ENCODE measurements at places on chromosomes 2 and 18. TPM values are rescaled to one million over a fixed set of nuclear protein-coding genes. Genes with fewer than 3 reads are reported as not detected.

Gene CXCR4
- total RNA-seq = 1.3 TPM

Gene PLA2R1
- 0.34 TPM for total RNA-seq

Gene TCF7L1
- total RNA-seq = 10.3 TPM

Gene AFF3
- total RNA-seq = 0.61 TPM

Gene COL5A2
- total RNA-seq = 2.3 TPM

Gene SH3RF3
- total RNA-seq = not detected

Gene RNU2-63P
- 7.4 TPM for total RNA-seq

Gene SETBP1
- 0.05 TPM for total RNA-seq

Gene TTLL4
- total RNA-seq = 53.0 TPM

- no peaks in the 10 kb centered on the region for H3K36me3 ChIP-seq
- H3K27ac ChIP-seq = no peak overlapping the region
- H3K4me3 ChIP-seq = no peak overlapping the region
- no peak for DNase-seq
- no peaks in the 10 kb centered on the region for H3K27me3 ChIP-seq
Observed at GRCh38 chr2:69964353-69964841, 3.0 kb upstream of the ASPRV1 start.

- H3K36me3 ChIP-seq = no peaks in the 10 kb centered on the region
- no peak overlapping the region for H3K4me3 ChIP-seq
- no peaks in the 10 kb centered on the region for H3K27me3 ChIP-seq
- no peak for DNase-seq
Observed at GRCh38 chr18:39215920-39216319, 1650.3 kb upstream of the CELF4 start.

GRCh38 chr18:23810396-23810795, 121.1 kb downstream of the LAMA3 start:
- no peaks in the 10 kb centered on the region for H3K36me3 ChIP-seq
- H3K27me3 ChIP-seq = no peaks in the 10 kb centered on the region
- DNase-seq = no peak
- H3K4me3 ChIP-seq = no peak overlapping the region

- H3K4me1 ChIP-seq = no peaks in the 10 kb centered on the region
- no peak for DNase-seq
- no peak overlapping the region for H3K27ac ChIP-seq
- no peak overlapping the region for H3K4me3 ChIP-seq
Observed at GRCh38 chr2:149080971-149081370, 42.5 kb downstream of the LYPD6B start.

GRCh38 chr2:15058015-15058720, 425.7 kb downstream of the LRATD1 start:
- H3K4me1 ChIP-seq = no peaks in the 10 kb centered on the region
- no peak overlapping the region for H3K4me3 ChIP-seq
- no peak overlapping the region for H3K27ac ChIP-seq

DNA sequence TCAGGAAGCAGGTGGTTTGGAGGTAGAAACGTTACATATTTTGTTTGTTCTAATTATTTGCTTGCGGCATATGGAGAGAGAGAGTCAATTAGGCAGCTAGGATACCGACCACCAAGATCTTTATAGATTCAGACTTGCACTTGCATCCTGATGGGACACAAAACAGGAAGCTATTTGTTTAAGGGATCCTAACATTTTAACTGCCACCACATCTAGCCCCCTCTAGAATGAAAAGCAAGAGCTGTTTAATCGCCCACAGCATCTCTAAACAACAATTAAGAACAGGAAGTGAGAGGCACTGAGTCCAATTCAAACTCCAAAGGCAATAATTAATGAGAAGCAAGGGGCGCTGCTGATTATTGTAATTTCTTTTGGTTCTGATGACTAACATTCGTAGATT, 182.0 kb upstream of the LINC00305 start:
- H3K4me1 ChIP-seq = no peaks in the 10 kb centered on the region
- no peak overlapping the region for H3K4me3 ChIP-seq
- no peaks in the 10 kb centered on the region for H3K36me3 ChIP-seq
- DNase-seq = no peak

GRCh38 chr2:143533846-143534245, 404.6 kb downstream of the ARHGAP15 start:
- no peak for DNase-seq
- H3K27ac ChIP-seq = no peak overlapping the region
- no peak overlapping the region for H3K4me3 ChIP-seq
- H3K27me3 ChIP-seq = no peaks in the 10 kb centered on the region
- no peaks in the 10 kb centered on the region for H3K36me3 ChIP-seq

DNA sequence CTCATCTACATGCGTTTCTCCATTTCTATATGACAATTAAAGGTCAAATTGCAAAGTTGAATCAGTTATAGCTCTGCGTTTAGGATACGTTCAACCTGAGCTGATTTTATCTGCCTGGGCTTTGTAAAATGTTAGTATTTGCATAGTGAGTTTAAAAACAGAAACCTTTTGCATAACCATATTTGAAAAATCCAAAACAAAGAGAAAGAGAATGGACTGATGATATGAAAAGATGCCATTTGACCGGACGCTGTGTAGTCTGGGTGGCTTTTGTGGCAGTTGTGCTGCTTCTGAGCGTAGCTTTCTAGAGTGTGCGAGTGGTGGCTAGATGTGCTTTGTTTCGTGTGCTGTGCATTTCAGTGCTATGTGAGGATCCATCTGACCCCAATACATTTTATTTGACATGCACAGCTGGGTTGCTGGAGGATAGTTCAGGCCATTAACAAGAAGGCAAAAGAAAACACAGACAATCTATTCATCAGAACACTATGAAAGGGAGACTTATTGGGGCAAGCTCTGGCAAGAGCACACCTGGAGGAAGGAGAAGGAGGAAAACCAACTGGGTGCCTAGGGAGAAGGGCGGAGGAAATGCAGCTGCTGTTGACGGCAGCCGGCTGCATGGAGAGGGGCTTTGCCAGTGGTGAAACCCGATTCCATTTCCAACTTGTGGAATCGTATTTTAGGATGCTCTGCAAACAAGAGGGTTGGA, 126.8 kb downstream of the ACOXL start:
- no peak overlapping the region for H3K4me3 ChIP-seq
- no peaks in the 10 kb centered on the region for H3K4me1 ChIP-seq
- H3K27ac ChIP-seq = no peak overlapping the region
- H3K36me3 ChIP-seq = no peaks in the 10 kb centered on the region

- no peak for DNase-seq
- H3K4me1 ChIP-seq = no peaks in the 10 kb centered on the region
- H3K27ac ChIP-seq = no peak overlapping the region
Observed at GRCh38 chr2:122515731-122516290, 760.4 kb downstream of the TSN start.

- H3K4me1 ChIP-seq = no peaks in the 10 kb centered on the region
- H3K36me3 ChIP-seq = no peaks in the 10 kb centered on the region
- H3K4me3 ChIP-seq = no peak overlapping the region
- H3K27me3 ChIP-seq = peaks cover 48% of the 10 kb centered on the region
- DNase-seq = peak; percentile 3
Observed at GRCh38 chr2:75464348-75464946, 96.3 kb downstream of the EVA1A start.

DNA sequence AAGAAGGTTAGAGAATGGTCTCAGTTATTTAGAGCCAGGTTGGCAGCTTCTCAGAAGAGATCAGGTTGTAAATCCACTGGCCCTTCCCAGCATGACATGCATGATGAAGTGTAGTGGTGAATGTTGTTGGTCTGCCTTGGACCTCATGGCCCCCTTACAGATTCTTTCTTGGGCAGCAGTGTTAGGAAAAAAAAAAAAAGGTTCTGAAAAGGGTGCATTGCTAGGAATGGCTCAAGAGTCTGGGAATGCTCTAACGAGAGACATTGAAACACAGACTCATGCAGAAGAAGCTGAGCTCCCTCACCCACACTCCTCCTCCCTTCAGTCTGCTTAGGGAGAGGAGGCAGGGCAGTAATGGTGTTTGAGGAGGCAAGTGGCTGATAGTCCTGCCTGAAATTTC, 105.5 kb downstream of the POLE4 start:
- no peak for DNase-seq
- H3K27ac ChIP-seq = no peak overlapping the region
- H3K4me3 ChIP-seq = no peak overlapping the region

DNA sequence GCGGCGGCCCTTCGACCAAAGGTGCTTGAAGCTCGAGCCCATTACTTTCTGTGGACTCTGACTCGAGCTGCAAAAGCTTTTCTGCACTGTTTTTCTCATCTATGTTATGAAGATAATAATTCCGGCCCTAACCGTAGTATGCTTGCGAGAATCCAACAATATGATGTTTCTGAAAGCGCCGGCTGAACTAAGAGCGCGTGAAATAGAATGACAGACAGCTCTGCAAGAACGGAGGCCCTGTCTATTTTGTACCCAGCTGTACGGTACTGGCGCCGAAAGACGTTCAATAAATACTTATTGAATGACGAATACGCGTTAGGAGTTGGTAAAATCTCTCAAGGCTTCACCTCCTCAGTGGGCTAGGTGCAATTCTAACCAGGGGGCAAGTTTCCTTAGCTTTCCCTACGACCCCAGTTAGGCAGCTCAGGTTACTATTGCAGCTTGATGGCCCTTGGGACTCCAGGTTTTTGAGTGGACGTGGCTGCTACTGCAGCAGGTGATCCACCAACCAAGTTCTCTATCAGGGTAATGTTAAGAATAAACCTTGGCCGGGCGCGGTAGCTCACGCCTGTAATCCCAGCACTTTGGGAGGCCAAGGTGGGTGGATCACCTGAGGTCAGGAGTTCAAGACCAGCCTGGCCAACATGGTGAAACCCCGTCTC, 570 bp downstream of the SCRN3 start:
- H3K27me3 ChIP-seq = no peaks in the 10 kb centered on the region
- no peak for DNase-seq
- peak overlapping the region; percentile 9 for H3K27ac ChIP-seq
- no peaks in the 10 kb centered on the region for H3K36me3 ChIP-seq
- H3K4me3 ChIP-seq = peak overlapping the region; percentile 71

- H3K27me3 ChIP-seq = no peaks in the 10 kb centered on the region
- DNase-seq = no peak
- H3K27ac ChIP-seq = no peak overlapping the region
- no peak overlapping the region for H3K4me3 ChIP-seq
Observed at GRCh38 chr2:241864168-241864849, 5.2 kb upstream of the RTP5 start.

- H3K27ac ChIP-seq = no peak overlapping the region
- H3K4me1 ChIP-seq = no peaks in the 10 kb centered on the region
- no peak for DNase-seq
- H3K36me3 ChIP-seq = no peaks in the 10 kb centered on the region
- H3K27me3 ChIP-seq = no peaks in the 10 kb centered on the region
- no peak overlapping the region for H3K4me3 ChIP-seq
Observed at GRCh38 chr2:67898595-67898994, 164.2 kb downstream of the C1D start.

GRCh38 chr2:182982941-182983340, 55.3 kb downstream of the NCKAP1 start:
- H3K4me3 ChIP-seq = no peak overlapping the region
- DNase-seq = no peak
- H3K36me3 ChIP-seq = peaks cover 17% of the 10 kb centered on the region
- H3K4me1 ChIP-seq = no peaks in the 10 kb centered on the region
- no peaks in the 10 kb centered on the region for H3K27me3 ChIP-seq

DNA sequence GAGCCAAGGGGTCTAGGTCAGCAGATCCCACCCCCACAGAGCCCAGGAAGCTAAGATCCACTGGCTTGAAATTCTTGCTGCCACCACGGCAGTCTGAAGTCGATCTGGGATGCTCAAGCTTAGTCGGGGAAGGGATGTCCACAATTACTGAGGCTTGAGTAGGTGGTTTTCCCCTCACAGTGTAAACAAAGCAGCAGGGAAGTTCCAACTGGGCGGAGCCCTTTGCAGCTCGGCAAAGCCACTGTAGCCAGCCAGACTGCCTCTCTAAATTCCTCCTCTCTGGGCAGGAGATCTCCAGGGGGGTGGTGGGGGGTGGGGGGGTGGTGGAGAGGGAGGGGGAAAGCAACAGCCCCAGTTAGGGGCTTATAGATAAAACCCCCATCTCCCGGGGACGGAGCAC, 419.5 kb downstream of the NUP35 start:
- no peaks in the 10 kb centered on the region for H3K27me3 ChIP-seq
- no peaks in the 10 kb centered on the region for H3K4me1 ChIP-seq
- H3K36me3 ChIP-seq = no peaks in the 10 kb centered on the region
- DNase-seq = no peak
- no peak overlapping the region for H3K4me3 ChIP-seq

DNA sequence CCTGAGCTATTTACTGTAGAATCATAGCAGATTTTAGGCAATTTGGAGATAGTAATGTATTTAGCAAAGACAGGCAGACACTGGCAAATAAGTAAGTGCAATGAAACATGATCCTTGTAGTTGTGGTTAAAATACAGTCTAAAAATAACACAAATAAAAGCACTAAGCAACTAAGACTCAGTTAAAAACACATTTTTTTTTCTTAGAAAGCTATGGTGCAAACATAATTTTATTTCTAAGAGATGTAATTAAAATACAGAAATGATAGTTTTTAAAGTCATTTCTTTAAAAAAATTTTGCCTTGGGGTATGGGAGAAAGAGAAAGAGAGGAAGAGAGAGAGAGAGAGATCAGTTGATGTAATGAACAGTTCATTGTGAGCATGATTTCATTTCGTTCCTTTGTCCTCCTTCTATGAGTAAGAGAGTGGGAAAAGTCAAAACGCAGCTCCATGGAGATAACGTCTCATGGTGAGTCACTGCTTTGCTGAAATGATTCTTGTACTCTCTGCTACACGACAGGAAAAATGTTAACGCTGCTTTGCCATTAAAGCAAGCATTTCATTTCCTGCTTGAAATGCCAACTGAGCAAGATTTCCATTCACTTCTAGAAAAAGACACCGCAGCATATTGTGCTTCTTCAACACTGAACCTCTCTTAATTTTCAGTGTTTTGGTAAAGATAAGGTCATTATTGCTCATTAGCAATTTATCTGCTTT, 61.3 kb upstream of the PGAP1 start:
- H3K27me3 ChIP-seq = no peaks in the 10 kb centered on the region
- no peaks in the 10 kb centered on the region for H3K36me3 ChIP-seq

DNA sequence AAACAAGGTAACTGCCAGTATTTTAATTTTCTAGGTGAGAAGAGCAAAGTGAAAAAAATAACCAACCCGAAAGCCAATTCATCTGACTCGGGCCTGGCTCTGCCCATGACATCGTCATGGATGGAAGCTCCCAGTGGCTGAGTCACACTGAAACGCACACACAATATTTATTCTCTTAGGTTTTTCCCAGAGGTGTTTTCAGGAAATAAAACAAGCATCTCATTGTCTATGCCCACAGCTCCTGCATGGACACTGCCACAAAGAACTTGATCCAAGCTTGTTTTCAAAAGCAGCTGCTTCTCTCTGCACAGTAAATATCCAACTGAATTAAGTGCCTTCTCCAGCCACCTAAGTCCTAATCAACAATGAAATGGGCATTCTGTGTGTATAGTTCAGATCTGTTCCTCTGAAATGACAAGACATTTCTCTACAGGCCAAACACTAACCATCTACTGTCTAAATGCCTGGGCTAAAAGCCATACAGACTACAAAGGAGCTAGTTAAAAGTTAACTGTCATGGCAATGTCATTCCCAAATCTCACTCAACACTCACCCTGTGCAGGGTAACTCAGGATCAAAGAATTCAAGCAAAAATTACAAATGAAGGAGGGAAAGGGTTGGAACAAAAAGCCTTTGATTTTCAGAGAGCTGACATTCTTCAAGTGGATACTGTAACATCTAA, 62.9 kb downstream of the RPL31 start:
- H3K27me3 ChIP-seq = no peaks in the 10 kb centered on the region
- peak overlapping the region; percentile 45 for H3K27ac ChIP-seq
- peaks cover 27% of the 10 kb centered on the region for H3K4me1 ChIP-seq
- DNase-seq = peak; percentile 57

Data from HCT116 (cell line).